Stimulated activated CD8-positive, alpha-beta memory T cell treated with anti-CD3 and anti-CD28 coated beads, Interleukin-2, amount 100 ng/mL, for 48 hours (primary cell): ENCODE measurements at places on chromosomes 3 and 15.

- DNase-seq, result no peak
Measured at GRCh38 chr3:111592143-111592542, 3.0 kb downstream of the ZBED2 start.

DNA sequence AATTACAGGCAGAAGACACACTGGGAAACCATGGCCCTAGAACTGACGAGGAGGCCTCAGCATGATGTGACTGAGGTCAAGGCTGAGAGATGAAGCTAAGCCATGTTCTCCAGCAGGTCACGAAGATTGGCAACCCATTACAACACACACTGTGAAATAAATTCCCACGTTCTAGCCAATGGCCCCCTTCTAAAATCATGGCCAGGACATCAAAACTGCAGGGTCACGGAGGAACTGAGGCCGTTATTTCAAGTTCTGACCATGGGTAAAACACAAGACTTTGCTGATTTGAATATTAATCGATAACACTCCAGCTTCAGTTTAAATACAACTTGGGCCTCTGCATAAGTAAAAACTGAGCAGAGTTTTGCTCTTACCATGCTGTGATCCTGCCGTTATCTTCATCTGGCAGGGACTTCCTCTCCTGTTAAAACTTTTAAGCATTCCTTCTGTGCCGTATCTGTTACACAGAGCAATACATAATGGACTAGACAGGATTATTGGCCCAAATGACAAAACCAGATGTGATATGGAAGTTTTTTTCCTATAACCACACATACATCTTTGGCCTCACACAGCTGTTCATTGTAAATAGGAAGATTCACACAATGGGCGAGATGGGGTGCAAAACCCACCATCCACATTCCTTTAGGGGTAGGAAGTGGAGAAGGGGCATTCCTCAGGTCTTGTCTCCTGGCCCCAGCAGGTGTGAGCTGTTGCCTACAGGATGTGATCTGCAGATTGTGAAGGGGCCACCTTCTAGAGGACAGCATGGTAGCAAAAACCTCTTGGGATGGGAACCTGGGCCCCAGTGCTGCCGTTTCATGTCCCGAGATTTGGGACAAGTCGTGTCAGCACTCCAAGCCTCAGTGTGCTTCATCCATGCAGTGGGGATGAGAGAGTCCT, 207.4 kb downstream of the OPA1 start:
- no peak for DNase-seq

- no peak for DNase-seq
Measured at GRCh38 chr3:33187368-33187634, 31.3 kb downstream of the SUSD5 start.

DNA sequence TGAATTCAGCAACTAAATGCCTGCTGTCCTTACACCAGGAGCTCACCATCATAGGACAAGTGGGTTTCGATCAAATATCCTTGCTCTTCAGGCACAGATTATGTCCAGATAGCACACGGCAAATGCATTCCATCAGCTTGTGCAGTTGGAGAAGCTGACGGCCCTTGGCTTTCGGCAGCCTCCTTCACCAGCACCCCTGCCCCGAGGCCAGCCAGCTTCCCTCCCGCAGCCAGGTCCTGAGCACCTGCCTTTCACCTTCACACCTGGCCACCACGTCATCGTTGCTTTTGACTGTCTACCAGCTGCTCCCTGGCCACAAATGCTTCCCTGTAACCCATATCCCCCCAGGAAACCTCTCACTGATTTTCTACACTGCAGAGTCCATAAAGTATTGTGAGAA, 355.5 kb downstream of the OCA2 start:
- no peak for DNase-seq

DNA sequence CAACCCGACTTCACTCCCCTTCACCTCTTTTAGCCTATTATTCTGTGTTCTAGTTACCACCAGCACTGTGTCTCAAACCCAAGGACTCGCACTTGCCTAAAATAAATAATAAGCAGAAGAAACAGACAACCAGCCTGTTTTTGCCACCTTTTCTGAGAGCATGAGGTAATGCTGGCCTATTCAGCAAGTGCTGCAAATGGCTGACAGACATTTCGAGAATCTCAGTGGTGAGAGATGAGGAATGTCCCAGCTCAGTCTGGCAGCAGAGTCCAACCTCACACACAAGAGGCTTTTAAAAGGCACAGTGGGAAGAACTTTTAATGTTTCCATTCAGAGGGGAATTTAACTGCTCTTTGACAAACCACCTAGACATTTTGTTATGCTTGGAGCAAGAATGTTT, 143.3 kb upstream of the GMNC start:
- no peak for DNase-seq

DNA sequence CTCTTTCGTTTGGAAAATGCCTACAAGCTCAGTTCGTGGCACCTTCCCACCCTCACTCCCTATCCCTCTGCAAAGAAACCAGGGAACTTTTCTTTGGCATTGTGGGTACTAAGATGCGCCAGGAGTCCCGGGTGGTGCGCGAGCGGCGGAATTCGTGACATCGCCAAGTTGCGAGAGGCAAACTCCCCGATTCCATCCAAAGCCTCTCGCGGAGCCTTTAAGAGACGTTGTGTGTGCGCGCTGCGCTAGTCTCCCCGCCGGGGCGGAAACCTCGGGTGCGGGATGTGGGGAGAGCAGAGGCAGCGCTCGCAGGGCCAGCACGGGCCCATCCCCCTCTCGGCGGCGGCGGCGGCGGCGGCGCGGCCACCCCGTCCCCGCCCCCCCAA, 443 bp upstream of the NR2F2 start:
- DNase-seq, result no peak

- DNase-seq, result no peak
Measured at GRCh38 chr3:35832140-35832571, 192.8 kb downstream of the ARPP21 start.

DNA sequence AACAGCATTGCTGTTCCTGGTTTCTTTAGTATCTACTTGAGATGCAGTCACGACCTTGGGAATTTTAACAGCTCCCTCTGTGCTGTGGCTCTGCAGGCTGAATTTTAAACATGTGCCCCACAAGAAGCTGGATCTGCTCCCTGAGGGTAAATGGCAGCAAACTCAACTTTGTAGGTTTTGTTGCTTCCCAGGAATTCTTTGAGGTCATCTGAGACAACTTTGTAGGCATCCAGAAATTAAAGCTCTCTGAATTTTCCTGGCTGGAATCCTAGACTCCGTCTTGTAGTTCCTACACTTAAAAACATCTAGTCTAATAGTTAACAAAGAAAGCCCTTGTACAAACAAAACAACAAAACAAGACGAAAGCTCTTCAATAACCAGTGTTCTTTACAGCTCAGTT, 366.3 kb downstream of the FEZF2 start:
- DNase-seq, result no peak

- DNase-seq, result no peak
Measured at GRCh38 chr3:53026382-53027162, 19.3 kb downstream of the SFMBT1 start.

GRCh38 chr15:76380249-76380648, 43.7 kb downstream of the ISL2 start:
- DNase-seq, result no peak

GRCh38 chr15:44654858-44655257, 8.6 kb downstream of the SPG11 start:
- no peak for DNase-seq

DNA sequence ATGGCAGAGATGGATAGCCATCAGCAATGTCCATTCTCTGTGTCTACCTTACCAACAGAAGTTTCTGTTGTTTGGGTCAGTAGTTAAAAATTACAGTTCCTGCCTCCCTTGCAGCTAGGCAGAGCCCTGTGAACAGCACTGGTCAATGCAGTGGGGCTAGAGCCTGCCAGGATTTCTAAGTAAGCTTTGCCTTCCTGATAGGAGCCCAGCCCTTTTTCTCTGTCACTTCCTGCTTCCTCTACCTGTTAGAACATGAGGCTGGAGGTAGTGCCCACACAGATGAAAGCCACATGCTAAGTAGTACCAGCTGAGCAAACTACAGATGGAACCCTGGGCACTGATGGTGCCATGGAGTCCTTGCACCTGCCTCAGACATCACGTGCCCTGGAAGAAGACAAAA, 45.0 kb downstream of the MGLL start:
- DNase-seq, result no peak

DNA sequence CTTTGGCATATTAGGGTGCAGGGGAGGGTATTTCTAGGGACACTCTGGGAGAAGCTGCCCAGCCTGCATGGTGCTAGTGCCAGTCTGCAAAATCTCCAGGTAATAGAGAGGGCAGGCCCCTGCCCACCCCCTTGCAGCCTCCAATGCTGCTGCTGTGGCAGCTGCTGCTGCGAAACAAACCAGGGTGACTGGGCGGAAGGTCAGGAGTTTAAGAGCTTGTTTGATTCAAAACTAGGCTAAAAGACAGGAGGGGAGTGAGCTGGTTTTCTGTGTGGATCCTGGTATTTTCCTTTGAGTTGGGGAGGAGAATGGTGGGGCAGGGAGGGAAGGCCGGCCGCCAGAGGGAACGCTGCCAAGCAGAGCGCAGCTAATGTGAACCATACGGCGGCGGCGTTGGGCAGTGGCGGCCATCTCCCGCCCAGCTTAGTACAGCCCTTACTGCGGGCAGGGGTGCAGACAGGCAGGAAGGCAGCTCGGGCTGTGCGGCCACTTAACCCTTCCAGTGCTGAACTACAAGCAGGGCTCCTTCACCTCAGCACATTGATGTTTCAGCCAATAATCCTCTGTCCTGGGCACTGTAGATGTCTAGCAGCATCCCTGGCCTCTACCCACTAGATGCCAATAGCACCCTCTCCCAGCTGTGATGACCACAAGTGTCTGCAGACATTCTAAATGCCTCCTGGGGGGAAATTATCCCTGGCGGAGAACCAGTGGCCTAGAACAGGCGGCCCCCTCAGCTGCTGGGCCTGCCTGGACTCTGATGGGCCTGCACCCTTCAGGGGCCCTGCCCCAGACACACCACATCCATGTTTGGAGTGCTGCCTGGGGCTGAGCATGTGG, 125.7 kb downstream of the EEFSEC start:
- DNase-seq, result no peak

DNA sequence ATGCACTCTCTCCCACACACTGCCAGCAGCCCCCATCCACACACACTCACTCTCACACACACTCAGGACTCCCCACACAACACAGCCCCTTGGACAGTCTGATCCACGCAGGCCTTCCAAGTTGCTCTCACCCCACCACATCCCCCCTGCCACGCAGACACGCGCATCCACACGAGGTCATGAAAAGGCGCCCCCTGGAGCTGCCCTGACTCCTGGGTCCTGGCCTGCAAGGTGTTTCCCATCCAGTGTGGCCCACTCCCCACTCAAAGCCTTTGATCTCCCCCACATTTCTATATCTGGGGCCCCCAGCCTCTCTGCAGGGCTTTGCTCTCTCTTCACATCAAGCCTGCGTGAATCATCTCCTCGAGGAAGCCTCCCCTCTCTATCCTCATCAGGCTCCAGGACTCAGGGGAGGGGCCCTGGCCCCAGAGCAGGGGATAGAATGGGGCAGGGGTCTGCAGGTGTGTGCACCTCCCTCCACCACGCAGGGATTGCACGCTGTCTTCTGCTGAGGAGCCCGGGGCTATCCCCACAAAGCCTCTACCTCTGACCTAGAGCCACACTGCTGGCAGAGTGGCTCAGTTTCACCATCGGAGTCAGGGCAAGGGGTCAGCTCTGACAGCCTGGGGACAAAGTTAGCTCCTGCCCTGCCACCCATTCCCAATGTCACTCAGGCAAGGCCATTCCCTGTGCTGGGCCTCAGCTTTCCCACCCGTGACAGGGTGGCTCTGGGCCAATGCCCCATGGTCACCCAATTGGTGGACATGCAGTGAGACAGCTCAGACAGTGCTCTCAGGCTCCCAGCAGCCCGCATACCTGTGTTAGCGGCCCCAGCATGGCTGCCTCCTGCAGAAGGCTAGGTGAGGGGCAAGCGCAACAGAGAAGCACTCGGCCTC, 6.4 kb downstream of the MYL3 start:
- no peak for DNase-seq

DNA sequence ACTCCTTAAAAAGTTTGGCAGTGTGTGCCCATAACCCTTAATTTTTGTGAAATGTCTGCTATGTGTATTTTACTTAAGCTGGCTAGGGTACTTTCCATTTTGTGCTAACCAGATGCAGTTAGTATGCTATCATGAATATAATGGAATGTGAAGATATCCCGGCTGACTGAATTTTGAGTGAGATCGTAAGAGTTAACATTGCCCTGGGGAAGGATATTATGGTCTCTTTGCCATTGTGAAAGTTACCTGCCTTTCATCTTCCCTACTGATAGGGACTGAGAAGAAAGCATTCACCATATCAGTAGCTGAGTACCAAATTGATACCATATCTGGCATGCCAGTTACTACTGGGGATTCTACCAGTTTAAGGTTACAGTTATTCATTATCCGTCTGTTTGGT, 243.2 kb downstream of the UBE2E2 start:
- no peak for DNase-seq
